ENCODE measurements at places on chromosomes 5 and 9. TPM values are rescaled to one million over a fixed set of nuclear protein-coding genes. Genes with fewer than 3 reads are reported as not detected.

TGFBI gene
- not detected for total RNA-seq

DNA sequence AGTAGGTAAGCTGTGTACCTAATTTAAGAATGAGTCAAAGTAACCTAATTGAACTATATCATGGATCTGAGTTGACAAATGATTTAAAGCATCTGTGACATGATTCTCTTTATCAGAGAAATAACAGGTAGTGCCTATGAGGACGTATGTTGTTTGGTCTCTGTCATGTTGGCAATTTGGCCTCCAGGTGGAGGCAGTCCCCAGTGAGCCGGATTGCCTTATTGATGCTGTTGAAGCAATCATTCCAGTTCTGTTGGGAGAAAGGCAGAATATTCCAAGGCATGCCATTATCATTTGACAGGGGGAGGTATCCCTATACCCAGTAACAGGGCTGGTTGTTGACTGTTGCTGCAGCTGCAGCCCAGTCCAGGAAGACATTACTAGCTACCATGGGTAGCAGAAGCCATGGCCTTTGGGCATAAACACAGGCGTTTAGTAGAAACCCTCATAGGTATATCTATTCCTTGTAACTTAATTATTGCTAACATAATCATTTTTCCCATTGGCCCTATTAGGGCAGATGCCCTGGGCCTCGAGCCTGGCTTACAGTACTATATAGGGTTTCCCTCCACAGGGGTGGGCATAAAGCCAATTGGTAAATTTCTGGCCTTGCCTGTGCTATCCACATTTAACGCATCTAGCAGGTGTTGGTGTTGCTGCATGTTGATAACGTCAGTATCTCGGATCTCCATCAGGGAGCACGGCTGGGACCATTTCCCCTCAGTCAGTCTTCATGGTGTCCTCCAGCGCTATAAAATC, 12.2 kb upstream of the SLC22A4 start:
- DNase-seq = no peak

- DNase-seq = peak; percentile 60
These were observed 42.8 kb downstream of the CAMSAP1 start for GRCh38 chr9:135864447-135865049.

SOX30 gene
- 0.29 TPM for total RNA-seq

GRCh38 chr9:105297442-105298075, 53.1 kb downstream of the SLC44A1 start:
- DNase-seq = no peak

- DNase-seq = no peak
These were observed 9.3 kb upstream of the MYOT start for GRCh38 chr5:137858223-137858916.

SPINK4 gene
- not detected for total RNA-seq

GRCh38 chr5:94910721-94911120, 292.3 kb downstream of the SLF1 start:
- DNase-seq = no peak

- no peak for DNase-seq
These were observed 575.3 kb upstream of the MEF2C start for GRCh38 chr5:89458332-89458656.

CRHBP gene
- 41.6 TPM for total RNA-seq

TAF11L5 gene
- not detected for total RNA-seq

ZNF483 gene
- total RNA-seq = 3.2 TPM

DNA sequence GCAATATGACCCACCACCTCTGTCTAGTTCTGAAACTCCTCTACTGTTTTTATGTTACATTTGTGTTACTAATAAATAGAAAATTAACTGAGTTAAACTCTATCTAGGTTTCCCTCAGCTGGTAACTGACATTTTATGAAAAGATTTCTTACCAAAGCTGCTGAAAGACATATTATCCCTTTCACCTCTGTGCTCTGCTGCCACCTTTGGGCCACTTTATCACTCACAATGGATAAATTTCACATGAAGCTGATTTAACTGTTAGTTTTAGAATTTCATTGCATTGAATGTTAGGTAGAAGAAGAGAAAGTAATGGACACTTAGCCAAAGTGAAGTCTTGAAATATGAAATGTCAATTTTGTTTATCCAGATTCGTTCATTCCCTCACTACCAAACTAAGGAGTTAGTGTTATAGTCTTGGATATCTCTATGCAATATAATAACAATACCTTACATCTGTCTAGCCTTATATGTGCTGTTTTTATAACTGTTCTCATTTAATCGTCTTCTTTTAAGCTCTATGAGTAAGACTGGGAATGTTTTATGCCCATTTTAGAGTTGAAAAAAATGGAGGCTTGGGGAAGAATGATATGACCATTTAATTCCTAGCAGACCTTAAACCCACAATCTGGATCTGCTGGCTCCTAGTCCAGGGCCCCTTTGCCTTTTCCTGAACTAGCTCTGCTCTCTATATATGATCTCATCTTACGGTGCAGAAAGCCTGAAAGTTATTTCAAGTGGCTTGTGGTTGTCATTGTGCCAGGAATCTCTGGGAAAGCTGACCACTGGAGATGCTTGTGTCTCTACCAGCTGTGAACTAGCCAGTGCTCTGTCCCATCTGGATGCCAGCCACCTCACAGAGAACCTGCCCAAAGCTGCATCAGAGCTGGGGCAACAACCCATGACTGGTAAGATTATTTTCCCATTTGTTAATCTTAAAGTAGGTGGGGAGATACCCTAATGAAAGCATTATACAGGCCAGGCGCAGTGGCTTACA, 97.1 kb downstream of the GOLPH3 start:
- DNase-seq = peak; percentile 68

All from OCI-LY7 (cell line).